ENCODE measurements at places on chromosomes 12 and 14.

DNA sequence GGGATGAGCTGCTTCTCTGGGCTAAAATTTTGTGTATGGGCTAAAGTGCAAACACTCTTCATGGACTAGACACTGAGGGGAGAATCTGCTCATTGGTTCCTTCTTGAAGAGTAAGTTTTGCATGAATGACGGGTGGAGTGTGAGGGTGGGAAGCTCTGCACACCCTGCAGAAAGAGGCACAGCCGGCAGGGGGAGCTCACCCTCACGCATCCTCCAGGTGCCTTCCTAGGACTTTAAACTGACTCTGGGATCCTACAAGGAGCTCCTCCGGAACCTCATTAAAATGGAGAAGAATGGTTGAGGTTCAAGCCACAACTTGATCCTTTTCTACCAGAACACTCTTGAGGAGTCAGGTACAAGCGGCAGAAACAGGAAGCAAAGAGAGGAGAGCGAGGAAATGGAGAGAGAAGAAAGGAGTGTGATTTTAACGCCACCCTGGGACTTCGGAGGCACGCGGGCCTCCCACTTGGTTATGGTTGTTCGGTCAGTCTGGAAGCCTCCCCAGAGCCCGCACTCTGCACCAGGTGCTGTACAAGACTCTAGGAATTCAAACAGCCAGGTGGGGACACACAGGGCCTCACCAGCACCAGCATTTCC lies 87.5 kb downstream of the SETD3 start:
- DNase-seq: peak; percentile 50

GRCh38 chr14:21088687-21089086 lies 9.8 kb downstream of the ZNF219 start:
- DNase-seq: no peak

- DNase-seq: no peak
Observed at GRCh38 chr12:64739778-64740177, 19.4 kb downstream of the GNS start.

- DNase-seq: no peak
Observed at GRCh38 chr12:129009833-129010622, 156.8 kb downstream of the GLT1D1 start.

GRCh38 chr14:80637756-80638619 lies 303.6 kb downstream of the CEP128 start:
- no peak for DNase-seq

DNA sequence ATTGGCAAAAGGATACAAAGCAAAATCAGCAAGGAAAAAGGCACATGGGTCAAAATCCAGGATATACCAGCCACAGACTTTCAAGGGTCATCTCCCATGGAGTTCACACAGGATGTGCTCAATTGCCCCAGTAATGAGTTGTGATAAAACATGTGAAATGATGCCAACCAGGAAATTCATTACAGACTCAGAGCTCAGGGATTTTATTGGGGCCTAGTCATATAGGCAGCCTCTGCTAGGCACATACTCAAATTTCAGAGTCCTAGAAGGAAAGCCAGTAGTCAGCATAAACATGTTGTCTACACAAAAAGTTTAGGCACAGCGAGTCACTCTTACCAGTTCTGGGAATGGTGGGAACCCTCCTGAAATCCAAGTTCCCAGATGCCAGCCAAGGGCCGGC lies 64.4 kb upstream of the OSBPL8 start:
- no peak for DNase-seq

- DNase-seq: no peak
Observed at GRCh38 chr12:88519802-88520435, 60.4 kb downstream of the KITLG start.

- no peak for DNase-seq
Observed at GRCh38 chr12:45644541-45644940, 85.0 kb upstream of the ARID2 start.

DNA sequence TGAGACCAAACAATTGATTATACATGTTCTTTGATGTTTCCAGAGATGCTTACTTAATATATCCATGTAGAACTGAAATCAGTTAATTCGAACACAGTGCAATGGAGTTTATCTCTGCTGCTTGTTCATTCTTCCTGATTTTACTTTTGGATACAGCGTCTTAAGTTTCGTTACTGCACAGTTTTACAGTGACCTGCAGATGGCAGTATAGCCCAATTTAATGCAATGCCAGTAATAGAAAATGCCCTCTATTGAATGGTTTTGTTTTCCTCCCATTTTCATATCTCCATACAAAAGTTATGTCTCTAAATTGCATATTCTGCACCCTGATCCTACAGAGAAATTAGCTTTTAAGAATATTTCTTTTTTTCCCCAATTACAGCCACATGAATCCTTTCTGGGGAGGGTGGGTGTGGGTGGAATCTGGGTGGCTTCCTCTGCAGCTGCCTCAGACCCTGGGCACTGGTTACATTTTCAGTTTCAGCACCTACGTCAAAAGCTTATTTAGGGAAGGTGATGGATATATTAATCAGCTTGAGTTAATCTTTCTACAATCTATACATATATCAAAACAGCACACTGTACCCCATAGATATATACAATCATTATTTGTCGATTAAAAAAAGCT lies 101.1 kb upstream of the DCD start:
- peak; percentile 66 for DNase-seq

DNA sequence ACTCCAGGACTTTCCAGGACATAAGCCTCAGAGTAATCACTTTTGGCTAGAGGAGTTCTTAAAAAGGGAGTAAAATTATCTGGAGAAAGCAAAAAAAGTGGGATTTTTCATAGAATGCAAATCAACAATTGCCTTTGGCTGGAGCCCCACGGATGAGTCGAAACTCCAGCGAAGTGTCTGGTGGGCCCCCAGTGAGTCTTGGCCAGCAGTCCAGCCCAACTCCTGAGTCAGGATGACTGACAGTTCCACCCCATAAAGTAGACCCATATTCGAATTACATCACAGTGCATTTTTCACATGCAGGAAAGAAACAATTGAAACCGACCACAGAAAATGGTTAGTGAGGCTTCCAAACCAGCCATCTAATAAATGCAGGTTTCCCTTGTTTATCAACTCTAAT lies 265.7 kb downstream of the BCL11B start:
- DNase-seq: no peak

GRCh38 chr14:39739796-39740195 lies 307.6 kb upstream of the FBXO33 start:
- DNase-seq: peak; percentile 11

Measured in NCI-H446 (cell line).